ENCODE measurements at places on chromosomes 3 and 15. TPM values are rescaled to one million over a fixed set of nuclear protein-coding genes. Genes with fewer than 3 reads are reported as not detected.

Gene MYRIP
- polyA plus RNA-seq, result not detected

Gene KLHL6
- 11.2 TPM for polyA plus RNA-seq

Gene SKOR1
- 0.19 TPM for polyA plus RNA-seq

Gene TM4SF4
- polyA plus RNA-seq, result not detected

Gene LINGO1
- polyA plus RNA-seq, result not detected

Gene C2CD4A
- polyA plus RNA-seq, result not detected

Gene CCR9
- 1.7 TPM for polyA plus RNA-seq

Gene ASB14
- 2.7 TPM for polyA plus RNA-seq

Gene SPINK8
- not detected for polyA plus RNA-seq

Gene SNTN
- not detected for polyA plus RNA-seq

Gene COL6A5
- not detected for polyA plus RNA-seq

Gene MOBP
- not detected for polyA plus RNA-seq

Gene DAZL
- polyA plus RNA-seq, result 1.3 TPM

Gene OXTR
- not detected for polyA plus RNA-seq

Gene JMJD7
- 11.3 TPM for polyA plus RNA-seq

Gene CDCP1
- not detected for polyA plus RNA-seq

Gene ABHD6
- 9.6 TPM for polyA plus RNA-seq

Gene P2RY12
- 1.0 TPM for polyA plus RNA-seq

Gene ADAMTSL3
- not detected for polyA plus RNA-seq

Gene RBPMS2
- 0.64 TPM for polyA plus RNA-seq

Gene FILIP1L
- polyA plus RNA-seq, result 1.2 TPM

Gene PLCB2
- polyA plus RNA-seq, result 13.4 TPM

Gene TRIM42
- not detected for polyA plus RNA-seq

Gene DNAH12
- not detected for polyA plus RNA-seq

Gene ANKRD34C
- polyA plus RNA-seq, result not detected

Gene GOLGA8S
- not detected for polyA plus RNA-seq

Gene CHAC1
- not detected for polyA plus RNA-seq
